MG63 (cell line): ENCODE measurements at places on chromosomes 2 and 18. TPM values are rescaled to one million over a fixed set of nuclear protein-coding genes. Genes with fewer than 3 reads are reported as not detected.

ADCYAP1 gene
- 2.8 and 5.7 TPM in 2 replicates for total RNA-seq

MARCO gene
- not detected in 2 replicates for total RNA-seq

ZNF892 gene
- 0.74 and 1.7 TPM in 2 replicates for total RNA-seq

REG3A gene
- not detected in 2 replicates for total RNA-seq

MEP1B gene
- 0.20 TPM in 1 of 2 replicates, not detected in the other for total RNA-seq

RTKN gene
- 8.8 and 12.7 TPM in 2 replicates for total RNA-seq

MOCOS gene
- total RNA-seq = 13.4 and 16.4 TPM in 2 replicates

CPO gene
- not detected in 2 replicates for total RNA-seq

NYAP2 gene
- not detected in 2 replicates for total RNA-seq

CHRND gene
- not detected in 2 replicates for total RNA-seq

GAREM2 gene
- 0.20 and 0.33 TPM in 2 replicates for total RNA-seq

SKA1 gene
- 33.2 and 42.0 TPM in 2 replicates for total RNA-seq

GKN1 gene
- total RNA-seq = not detected in 2 replicates

CCDC74B gene
- 0.54 and 3.9 TPM in 2 replicates for total RNA-seq

PLEKHH2 gene
- total RNA-seq = 0.44 and 1.2 TPM in 2 replicates

- DNase-seq = no peak
Measured at GRCh38 chr18:76546088-76546435, 51.0 kb upstream of the ZNF516 start.

DNA sequence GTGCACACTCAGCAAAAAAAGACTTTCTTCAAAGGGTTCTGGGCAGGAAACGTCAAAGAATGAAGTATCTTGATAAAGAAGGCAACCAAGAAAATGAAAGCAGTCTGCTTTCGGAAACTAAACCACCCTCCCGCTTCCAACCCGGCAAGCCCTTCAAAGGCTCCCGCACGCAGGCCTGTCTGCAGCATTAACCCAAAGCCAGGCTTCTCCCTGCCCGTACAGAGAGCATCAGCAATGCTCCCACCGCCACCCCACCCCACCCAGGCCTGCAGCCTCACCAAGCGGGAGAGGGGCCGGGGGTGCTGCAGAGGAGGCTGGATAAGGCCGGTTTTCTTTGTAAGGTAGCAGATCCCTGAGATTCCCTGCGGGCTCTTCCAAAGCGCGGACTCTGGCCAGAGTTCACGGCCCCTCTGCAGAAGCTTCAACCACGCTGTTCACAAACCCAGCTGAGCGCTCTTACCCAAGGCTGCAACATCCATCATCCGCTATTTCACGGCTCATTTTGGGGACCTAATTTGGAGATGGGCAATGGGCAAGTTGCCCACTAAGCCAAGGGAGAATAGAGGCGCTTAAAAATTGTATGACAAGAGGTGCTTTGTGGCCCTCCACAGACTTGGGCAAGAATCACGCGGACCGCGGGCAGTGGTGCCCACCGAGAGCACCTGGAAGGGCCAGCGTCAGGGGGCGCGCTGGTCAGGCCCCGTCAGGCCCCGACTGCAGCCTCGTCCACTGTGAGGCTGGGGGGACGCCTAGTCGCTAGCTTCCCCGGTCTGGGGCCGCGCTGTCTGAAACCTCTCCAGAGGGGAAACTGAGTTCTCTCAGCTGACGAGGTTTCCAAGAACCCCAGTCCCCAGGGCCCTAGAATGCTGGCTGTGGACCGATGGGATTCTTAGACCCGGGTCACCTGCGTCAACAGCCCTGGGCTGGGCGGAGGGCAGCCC is 225.4 kb upstream of the ID2 start:
- no peak for DNase-seq

DNA sequence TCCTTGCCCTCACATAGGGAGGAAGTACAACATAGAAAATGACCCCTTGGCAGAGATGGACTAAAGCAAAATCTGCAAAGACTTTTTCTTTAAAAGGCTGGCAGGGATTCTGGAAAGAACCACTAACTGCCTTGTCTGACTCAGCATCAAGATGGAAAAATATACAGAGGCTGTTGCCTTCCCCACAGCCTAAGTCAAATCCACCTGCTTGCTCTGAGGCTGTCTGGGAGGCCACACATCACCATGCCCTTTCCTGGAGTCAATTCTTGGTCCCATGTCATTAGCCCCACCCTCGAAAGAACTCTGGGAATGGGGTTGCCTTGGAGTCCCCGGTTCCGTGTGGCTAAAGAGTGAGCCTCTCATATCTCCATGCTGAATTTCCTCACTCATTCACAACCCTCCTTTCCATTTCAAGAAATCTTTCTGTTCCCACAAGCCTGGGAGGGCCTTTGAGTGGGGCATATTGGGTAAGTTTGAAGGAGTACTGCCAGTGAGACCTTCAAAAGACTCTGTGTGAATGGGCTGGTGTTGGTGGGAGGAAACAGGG is 39.4 kb downstream of the BMP10 start:
- peak; percentile 54 for DNase-seq

DNA sequence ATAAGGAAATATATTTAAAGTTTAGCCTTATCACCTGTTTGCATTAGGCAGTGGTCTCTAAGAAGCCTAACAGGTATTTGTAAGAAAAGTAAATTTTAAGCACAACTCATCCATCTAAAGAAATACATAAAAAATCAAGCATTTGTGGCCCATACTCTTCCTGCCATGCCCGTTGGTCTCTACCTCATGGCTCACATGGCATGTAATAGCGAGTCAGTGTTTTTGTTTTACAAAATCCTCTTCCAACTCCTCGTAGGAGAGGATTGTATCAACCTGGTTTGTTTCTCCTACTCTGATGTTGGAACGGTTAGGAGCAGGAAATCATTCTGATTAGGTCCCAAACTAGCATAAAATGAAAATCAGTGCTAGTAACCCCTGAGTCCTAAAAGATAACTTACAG is 91.8 kb downstream of the FMNL2 start:
- DNase-seq = peak; percentile 9

GRCh38 chr2:120525056-120526046 is 179.4 kb downstream of the INHBB start:
- peak; percentile 26 for DNase-seq

GRCh38 chr2:106868275-106868674 is 17.7 kb downstream of the ST6GAL2 start:
- DNase-seq = no peak

GRCh38 chr2:41400088-41400665 is 647.6 kb upstream of the PKDCC start:
- DNase-seq = no peak

GRCh38 chr2:188189356-188189755 is 102.3 kb upstream of the GULP1 start:
- no peak for DNase-seq

GRCh38 chr2:26692279-26692896 is at the start of gene KCNK3:
Gene KCNK3 (plus strand): TSS chr2:26692722. CDS start chr2:26692876, 154 bp downstream.
- peak; percentile 57 for DNase-seq

DNA sequence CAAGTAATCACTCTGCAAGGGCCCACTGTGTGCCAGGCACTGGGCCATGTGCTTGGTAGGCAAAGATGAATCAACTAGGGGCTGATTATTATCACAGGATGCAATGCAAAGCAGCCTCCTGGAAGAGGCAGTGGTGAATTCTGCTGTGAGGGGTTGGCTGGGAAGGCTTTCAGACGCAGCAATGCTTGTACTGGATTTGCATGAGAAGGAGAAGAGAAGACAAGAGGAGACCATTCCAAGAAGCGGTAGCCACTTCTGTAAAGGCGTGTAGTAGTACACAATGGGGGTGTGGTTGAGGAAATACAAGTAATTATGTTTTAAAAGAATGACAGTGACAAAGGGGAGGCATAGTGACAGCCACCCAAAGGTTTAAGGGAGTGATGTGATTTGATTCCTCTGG is 502.7 kb downstream of the PLCL1 start:
- no peak for DNase-seq

GRCh38 chr2:207478572-207478971 is 51.2 kb upstream of the CREB1 start:
- no peak for DNase-seq

GRCh38 chr2:219675221-219675620 is 47.8 kb downstream of the SLC4A3 start:
- DNase-seq = peak; percentile 18

DNA sequence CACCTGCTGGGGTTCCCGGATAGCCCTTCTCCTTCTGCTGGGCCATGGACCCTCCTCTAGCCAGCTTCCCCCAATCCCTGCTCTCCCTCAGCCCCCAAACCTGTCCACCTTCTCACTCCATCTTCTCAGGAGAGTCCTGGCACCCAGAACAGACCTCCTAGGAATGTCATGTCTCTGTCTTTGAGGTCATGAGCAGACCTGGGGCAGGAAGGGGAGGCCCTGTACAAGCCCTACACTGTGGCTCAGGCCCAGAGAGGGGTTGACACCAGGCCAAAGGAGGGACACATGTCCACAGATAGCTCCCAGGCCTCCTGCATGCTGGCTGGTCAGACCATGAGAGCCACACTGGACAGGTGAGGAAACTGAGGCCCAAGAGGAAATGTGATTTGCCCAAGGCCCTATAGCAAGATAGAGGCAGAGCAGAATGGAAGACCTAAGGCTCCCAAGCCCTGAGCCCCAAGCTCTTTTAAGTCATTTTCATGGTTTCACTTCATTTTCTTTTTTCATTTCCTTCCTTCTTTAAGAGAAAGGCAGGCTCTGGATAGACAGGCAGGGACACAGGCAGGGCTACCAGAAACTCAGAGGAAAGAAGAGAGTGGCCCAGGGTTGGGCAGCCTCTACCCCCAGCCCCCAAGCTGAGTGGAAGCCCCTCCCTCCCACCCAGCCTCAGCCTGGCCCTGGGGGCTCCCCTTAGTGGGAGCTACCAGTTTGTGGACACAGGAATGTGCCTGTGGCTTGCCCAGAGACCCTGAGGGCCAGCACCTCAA is 159.7 kb downstream of the SMAD7 start:
- DNase-seq = no peak

DNA sequence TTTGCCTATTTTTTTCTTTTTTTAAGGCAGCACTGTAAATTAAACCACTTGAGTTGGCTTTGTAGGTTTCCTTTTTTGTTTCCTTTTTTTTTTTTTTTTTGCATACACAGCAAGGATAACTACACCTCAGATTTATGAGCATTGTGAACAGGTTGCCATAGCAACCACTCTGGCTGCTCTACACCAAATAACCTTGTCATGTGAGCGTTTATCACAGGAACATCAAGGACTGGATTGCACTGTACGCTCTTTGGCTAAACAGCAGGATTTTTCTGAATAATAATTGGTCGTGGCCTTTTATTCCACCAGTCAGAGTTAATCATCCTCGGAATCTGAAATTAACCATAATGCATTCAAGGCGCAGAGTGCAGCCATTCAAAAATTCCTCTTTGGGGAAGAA is 199.1 kb upstream of the SLC14A2 start:
- DNase-seq = no peak

- DNase-seq = no peak
Measured at GRCh38 chr18:39702888-39703287, 2137.3 kb upstream of the CELF4 start.

DNA sequence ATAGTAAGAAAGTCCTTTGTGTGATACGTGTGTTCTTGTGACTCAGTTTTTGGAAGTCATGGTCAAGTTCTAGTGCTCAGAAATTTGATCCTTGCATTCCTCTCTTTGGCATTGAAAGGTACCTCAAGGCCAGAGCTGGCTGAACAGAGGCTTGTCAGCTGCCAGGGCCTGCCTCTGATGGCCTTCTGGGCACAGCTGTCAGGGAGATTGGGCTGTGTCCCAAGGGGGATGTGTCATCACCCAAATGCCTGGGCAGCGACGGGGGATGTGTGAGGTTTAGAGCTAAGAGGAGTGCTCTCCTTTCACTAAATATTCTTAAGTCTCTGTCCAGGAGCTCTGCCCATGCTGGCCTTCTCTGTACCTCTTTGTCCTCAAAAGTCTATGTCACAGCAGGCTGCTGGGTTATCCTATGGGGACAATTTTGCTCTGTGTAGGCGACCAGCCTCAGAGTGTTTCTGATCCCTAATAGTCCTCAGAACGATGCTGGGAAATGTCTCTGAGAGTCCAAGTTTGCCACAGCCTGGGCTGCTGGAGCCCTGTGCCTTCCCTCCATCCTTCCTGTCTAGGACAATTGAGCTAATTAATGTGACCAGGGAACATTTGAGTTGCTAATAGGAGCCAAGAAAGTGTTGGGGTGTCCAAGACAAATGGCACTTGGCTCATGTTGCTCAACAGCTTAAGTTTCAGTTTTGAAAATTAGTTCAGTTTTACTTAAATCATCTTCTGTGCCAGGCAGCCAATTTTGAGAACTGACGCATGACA is 115.4 kb upstream of the ZNF521 start:
- DNase-seq = peak; percentile 93

DNA sequence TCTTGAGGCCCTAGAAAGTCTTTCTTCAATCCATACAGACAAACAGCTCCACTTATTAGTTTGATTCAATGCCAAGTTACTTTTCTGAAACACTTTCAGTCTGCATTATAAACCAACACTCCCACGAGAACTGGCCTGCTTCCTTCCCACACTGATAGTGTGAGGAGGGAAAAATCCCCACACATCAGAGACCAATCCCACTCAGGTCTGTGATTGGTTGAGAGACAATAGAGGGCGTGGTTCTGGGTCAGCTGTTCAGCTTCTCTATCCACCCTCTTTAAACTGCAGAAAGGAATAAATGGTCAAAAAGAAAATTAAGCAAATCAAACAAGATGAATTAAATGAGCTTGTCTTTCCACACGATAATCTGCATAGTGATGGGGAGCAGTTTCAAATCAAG is 152.5 kb downstream of the NRP2 start:
- DNase-seq = no peak

DNA sequence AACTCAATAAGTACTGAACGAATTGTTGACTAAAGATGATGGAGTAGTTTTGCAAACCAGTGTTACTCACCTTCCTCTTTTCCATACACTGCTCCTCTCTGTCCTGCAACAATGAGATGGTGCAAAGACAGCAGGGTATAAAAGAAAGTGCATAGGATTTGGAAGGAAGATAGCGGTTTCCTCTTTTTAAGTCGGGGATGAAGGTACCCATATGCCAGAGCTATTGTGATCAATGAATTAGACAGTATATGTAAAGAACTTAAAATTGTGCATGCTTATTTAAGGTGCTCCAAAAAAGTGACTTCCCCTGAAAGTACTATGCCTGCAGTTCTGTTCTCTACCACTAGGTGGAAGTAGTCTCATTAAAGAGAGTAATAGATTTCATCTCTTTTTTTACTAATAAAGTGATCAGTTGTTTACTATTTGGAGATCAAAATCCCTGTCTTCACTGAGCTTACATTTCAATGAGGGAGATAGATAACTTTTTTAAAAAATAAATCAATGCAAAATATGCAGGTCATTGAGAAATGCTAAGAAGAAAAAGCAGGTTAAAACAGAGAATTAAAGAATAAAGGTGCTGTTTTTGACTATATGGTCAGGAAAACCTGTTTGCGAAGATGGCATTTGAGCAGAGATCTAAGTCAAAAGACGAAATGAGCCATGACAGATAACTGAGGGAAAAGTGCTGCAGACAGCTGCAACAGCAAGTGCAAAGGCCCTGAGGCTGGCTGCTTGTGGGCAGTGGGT is 339.7 kb upstream of the SLC14A2 start:
- no peak for DNase-seq

GRCh38 chr18:46718501-46719341 is 38.1 kb downstream of the ST8SIA5 start:
- peak; percentile 73 for DNase-seq

- DNase-seq = no peak
Measured at GRCh38 chr2:80858965-80859364, 554.4 kb upstream of the LRRTM1 start.
